Stimulated activated CD4-positive, alpha-beta T cell treated with anti-CD3 and anti-CD28 coated beads, Interleukin-2, amount 100 ng/mL, for 24 hours (primary cell): ENCODE measurements at places on chromosomes 3 and 15.

- DNase-seq: no peak
Measured at GRCh38 chr15:66287461-66288057, 5.8 kb upstream of the DIS3L start.

- no peak for DNase-seq
Measured at GRCh38 chr3:4429648-4430350, 37.3 kb downstream of the SUMF1 start.

- no peak for DNase-seq
Measured at GRCh38 chr3:58419780-58420507, 13.7 kb downstream of the PDHB start.

- DNase-seq: no peak
Measured at GRCh38 chr3:122716667-122717066, 36.0 kb downstream of the PARP14 start.
